ENCODE measurements at places on chromosomes 6 and 20.

- no peak for DNase-seq
Measured at GRCh38 chr6:42748203-42748898, 2.4 kb upstream of the TBCC start.

GRCh38 chr6:162651505-162651904 lies 76.1 kb downstream of the PRKN start:
- no peak for DNase-seq

DNA sequence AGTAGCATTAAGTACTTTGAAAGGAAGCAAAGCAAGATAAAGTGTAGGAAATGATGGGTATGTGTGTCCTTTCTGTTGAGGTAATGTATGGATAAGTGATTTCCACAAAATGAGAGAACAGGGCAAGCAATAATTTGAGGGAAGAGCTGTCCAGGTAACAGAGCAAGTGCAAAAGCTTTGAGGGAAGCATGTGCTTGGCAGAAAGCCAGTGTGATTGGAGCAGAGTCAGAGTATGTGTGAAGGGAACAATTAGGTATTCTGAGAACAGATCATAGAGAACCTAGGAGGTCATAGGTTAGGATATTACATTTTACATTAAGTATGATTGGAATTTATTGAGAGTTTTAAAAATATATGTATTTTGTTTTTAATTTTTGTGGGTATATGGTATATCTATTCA lies 30.2 kb upstream of the MAN1A1 start:
- DNase-seq: no peak

DNA sequence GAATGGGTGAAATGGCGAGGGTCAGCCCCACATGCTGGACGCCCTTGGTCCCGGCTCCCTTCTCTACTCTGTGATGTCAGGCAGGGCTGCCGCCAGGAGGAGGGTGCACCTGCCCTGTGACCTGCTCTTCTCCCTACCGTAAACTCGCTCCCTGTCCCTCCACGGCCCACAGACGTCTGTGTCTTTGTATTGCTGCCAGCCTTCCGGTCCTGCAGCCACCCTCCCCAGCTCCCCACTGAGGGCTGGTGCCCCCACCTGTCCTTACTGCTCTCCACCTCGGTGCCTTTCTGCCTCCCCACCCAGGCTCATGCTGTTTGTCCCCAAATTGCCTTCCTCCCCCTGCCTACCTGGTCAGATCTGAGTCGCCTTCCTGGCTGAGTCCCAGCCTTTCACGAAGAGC lies 4.1 kb upstream of the CCR6 start:
- no peak for DNase-seq

- no peak for DNase-seq
Measured at GRCh38 chr6:57242505-57242904, 20.4 kb upstream of the RAB23 start.

DNA sequence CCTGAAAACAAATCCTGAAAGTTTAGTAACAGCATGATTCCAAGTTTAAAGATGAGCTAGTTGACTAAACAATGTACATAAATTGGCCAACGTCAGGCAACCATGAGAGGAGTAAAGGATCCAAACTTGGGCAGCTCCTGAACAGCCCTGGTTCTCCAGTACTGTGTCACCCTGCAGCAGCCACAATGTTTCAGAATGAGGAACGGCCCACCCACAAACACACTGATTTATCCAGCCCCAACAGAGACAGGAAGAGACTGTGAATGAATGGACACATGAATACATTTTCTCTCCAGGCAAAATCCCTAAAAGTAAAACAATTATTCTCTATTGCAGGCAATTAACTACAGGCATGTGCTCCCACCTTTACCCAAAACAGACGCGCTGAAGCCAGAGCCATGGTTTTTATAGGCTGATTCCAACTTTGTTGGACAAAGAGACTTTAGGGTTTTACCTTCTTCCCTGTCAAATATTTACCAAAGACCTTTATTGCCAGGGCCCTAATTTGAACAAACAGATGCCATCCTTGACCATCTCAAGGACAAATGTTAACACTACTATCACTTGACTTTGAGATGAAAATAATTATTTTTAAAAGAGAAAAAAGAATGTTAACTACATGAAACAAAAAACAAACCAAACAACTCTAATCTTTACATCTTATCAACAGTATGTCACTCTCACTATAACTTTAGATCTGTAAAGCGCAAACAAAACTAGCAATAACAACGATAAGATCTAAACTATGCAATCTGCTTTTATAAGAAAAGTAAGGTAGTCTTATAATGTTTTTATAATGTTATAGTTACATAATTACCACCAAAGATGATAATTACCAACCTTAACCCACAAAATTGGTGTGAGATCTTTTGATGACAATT lies 22.9 kb downstream of the CNKSR3 start:
- no peak for DNase-seq

GRCh38 chr6:16764188-16764950 lies 3.1 kb upstream of the ATXN1 start:
- no peak for DNase-seq

- DNase-seq: no peak
Measured at GRCh38 chr6:38116248-38116647, 296.7 kb downstream of the ZFAND3 start.

GRCh38 chr6:42402184-42402583 lies 49.5 kb downstream of the TRERF1 start:
- DNase-seq: no peak

DNA sequence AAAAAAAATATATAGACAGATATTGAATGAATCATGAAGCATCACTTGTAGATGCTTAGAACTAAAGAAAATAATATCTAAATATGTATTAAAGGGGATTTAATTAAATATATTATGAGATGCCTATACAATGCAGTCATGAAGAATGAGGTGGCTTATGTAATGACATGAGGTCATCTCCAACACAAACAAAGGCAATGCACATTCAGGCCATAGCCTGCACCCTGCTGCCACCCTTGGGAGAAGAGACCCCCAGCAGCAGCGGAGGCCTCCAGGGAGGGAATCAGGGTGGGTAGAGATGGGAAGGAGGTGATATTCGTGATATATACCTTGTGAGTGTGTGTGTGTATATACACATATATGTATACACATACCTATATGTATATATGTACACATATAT lies 26.4 kb upstream of the SSTR4 start:
- no peak for DNase-seq

- DNase-seq: no peak
Measured at GRCh38 chr6:7140631-7141378, 33.0 kb downstream of the RREB1 start.

- DNase-seq: no peak
Measured at GRCh38 chr6:7566617-7567173, 23.3 kb upstream of the SNRNP48 start.

DNA sequence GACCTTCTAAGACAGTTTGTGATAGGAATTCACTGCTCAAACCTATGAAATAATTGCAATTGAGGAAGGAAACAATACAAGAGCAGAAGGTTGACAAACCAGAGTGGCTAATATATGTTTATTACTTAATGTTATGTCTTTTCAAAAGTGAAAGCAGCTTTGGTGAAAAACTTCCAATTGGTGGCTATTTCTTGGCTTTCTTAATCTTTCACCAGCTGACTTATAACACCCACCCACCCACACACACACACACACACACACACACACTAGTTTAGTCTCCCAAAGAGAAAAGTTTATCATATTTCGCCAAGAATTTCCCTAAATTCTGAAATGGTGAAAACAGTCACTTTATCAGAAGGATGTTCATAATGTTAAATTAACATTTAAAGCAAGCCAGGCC lies 583.5 kb downstream of the EYS start:
- DNase-seq: no peak

GRCh38 chr6:57182017-57182432 lies 9.9 kb downstream of the BAG2 start:
- DNase-seq: no peak

DNA sequence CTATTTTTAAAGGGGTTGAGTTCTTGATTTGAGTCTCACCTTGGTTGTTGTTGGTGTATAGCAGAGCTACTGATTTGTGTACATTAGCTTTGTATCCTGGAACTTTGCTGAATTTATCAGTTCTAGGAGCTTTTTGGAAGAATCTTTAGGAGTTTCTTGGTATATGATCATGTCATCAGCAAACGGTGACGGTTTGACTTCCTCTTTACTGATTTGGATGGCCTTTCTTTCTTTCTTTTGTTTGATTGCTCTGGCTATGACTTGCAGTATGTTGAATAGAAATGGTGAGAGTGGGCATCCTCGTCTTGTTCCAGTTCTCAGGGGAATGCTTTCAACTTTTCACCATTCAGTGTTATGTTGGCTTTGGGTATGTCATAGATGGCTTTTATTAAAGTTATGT lies 64.0 kb downstream of the CDYL start:
- DNase-seq: no peak

GRCh38 chr6:88877893-88878292 lies 85.5 kb downstream of the RNGTT start:
- no peak for DNase-seq

- DNase-seq: no peak
Measured at GRCh38 chr6:30979141-30979540, 4.4 kb upstream of the MUC21 start.

- DNase-seq: no peak
Measured at GRCh38 chr6:1904898-1905297, 295.2 kb downstream of the FOXC1 start.

GRCh38 chr20:13325033-13325432 lies 104.0 kb downstream of the ISM1 start:
- no peak for DNase-seq

- no peak for DNase-seq
Measured at GRCh38 chr6:144055121-144055931, 40.0 kb downstream of the SF3B5 start.

All from NCI-H1436 treated with DMSO at 0.1 percent for 48 hours (cell line).